T-helper 1 cell (primary cell): ENCODE measurements at places on chromosomes 1 and 21.

DNA sequence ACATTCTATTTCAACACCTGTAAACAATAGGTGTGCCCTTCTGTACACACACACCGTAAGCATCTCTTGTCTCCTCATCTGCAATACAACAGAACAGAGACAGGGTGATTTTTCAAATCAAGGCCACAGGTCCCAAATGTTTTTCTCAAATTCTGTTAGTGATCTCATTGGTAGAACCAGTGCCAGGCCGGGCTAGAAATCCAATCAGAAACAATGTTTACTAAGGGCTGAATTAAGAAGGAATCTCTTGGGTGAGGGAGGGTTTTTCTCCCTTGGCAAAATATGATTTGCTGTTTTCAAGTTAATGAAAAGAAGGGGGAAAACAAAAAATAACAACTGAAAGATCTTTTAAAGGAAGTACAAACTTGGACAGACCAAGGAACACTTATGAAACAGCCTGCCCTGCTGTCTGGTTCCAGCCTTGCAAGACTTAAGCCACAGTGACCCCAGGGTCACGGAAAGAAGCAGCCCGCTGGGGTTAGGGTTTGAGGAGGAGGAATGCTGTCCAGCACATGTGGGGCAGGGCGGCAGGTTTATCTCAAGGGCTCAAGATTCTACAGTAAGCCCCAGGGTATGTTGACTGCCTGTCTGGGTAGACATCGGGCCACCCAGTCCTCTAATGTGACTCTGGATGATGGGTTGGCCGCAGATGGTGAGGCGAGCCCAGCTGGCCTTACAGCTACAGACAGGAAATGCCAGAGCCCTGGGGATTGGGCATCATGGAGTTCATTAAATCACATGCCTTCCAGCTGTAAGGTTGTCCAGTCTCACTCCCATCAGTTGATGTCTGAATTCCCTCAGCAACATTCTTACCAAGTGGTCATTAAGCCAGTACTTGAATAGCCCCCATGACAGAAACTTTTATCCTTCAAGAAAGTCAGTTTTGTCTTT is 73.3 kb upstream of the SLC44A3 start:
- DNase-seq: no peak

- no peak for DNase-seq
Observed at GRCh38 chr1:150536836-150537731, 12.1 kb upstream of the ADAMTSL4 start.

DNA sequence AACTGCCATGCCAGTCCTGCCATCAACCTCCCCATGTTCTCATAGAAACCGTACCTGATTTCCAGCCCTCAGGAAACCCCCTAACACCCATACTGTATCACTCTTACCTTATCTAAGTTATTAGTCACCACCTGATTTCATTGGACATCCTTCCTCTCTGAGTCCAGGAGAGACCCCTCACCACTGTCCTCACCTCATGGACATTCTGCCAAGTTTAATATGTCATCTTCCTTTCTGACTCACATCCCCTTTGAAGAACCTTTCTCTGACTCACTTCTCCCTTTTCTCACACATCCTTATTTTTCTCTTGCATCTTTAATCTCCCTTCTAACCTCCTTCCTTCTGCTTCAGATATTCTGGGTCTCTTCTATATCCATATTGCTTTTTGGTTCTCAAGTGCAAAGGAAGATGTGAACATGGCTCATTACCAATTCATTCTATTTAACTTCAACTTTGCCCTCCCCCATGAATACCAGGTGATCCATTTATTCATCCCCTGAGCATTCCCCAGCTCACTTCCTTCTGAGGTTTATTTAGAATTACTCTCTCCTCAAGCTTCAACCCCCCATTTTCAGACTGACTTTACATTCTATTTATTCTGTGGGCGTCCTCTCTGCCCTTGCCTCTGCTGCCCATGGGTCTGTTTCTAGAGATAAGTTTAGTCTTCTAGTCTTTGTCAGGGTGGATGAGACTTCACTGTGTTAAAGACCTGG is 206.8 kb upstream of the ESRRG start:
- no peak for DNase-seq

GRCh38 chr1:162541619-162542141 is 19.8 kb upstream of the UAP1 start:
- no peak for DNase-seq
